Activated T-cell treated with anti-CD3 and anti-CD28 coated beads for 24 hours (primary cell): ENCODE measurements at places on chromosomes 16 and 17.

GRCh38 chr17:52505601-52506000 is 347.1 kb upstream of the CA10 start:
- DNase-seq = no peak

DNA sequence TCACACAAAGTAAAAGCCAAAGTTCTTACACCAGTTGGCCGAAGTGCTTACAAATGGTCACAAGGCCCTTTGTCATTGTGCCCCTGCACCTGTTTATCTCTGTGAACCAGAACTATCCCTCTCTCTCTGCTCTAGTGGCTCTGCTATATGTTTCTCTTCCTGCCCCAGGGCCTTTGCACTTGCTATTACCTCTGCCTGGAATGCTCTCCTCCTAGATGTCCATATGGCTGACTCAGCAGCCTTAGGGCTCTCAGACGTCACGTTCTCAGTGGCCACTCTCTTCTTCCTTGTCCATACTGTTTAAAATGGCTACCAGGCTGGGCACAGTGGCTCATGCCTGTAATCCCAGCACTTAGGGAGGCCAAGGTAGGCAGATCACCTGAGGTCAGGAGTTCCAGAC is 38.8 kb upstream of the DDX52 start:
- no peak for DNase-seq

GRCh38 chr16:88856122-88856827 is 472 bp downstream of the GALNS start:
- no peak for DNase-seq

GRCh38 chr17:68239632-68240366 is 8.0 kb upstream of the AMZ2 start:
- DNase-seq = no peak

- no peak for DNase-seq
These were observed 42.4 kb upstream of the TRAP1 start for GRCh38 chr16:3759736-3760135.

GRCh38 chr16:61366006-61366405 is 670.2 kb downstream of the CDH8 start:
- DNase-seq = no peak
